ENCODE measurements at places on chromosomes 2 and 18.

DNA sequence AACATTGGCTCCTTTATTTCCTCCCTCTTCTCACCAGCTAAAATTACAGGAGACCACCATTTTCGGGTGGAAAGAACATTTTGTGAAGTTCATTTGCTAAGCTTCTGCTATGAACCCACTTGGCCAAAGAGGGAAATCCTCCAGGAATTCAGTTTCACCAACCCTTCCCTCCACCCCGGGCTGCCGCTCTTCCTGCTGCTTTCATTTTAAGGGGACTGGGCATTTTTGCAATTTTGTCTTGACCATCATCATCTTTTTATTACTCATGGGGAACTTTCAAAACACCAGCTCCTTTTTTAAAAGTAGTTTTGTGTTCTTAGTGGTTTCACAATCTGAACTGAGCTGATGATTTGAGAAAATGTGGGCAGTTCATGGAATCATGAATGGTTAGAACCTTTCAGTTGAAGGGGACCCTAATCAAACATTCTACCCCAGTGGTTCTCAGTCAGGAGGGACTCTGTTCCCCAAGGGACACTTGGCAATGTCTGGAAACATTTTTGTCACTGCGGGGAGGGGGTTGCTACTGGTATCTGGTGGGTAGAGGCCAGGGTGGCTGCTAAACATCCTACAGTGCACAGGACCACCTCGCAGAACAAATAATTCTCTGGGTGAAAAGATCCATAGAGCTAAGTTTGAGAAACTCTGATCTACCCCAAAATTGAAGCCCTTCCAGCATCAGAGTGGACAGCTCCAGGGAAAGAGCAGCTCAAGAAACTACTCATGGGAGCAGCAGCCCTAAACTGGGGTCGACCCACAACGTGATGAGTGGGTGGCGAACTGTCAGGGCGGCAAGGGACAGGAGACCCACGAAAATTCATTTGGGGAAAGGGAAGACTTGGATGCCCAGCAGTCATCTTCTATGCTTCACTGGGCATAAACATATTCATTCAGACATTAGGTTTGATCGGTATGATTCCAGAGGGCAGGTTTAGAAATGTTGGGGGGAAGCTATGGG, 92.9 kb downstream of the ACKR3 start:
- DNase-seq: no peak

DNA sequence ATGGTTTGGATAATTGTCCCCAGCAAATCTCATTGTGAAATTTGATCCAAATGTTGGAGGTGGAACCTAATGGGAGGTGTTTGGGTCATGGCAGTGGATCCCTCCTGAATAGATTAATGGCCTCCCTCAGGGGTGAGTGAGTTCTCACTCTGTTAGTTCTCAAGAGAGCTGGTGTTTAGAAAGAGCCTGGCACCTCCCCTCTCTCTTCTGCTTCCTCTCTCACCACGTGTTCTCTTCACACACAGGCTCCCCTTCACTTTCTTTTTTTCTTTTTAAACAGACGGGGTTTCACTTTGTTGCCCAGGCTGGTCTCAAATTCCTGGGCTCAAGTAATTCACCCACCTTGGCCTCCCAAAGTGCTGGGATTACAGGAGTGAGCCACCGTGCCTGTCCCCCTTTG, 111.6 kb upstream of the LTBP1 start:
- no peak for DNase-seq

DNA sequence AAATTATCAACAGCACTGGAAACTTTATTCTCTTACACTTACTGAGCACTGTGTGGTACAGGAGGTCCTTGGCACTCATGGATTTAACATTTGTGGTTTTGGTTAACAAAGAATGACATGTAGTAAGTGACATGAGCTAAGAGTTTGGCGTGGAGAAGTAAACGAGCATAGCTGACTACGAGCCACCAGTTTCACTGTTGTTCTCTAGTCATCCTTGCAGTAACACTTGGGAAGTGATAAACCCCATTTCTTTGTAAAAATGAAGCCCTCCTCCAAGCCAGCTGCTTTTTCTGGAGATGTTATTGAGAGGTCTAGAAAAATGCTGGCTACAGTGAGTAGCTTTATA, 32.7 kb downstream of the QPCT start:
- no peak for DNase-seq

DNA sequence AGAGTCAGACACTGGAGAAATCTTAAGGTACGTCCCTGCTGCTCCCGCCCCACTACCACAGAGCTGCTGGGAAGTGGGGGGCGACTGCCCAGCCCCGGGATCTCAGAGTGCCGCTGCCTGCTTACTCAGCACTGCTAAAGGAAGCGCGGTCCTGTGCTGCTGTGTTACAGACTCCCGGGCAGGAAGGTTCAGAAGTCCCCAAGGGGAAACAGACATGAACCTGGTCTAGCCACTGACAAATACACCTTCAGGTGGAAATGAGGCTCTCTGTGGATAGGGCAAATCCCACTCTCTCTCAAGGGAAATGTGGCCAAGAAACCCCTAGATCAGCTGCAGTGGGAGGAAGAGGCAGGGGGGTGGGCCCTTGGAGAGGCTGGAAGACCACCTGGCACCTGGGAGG, 13.7 kb downstream of the MTERF4 start:
- DNase-seq: no peak
